ENCODE measurements at places on chromosomes 6 and 20.

GRCh38 chr6:36755435-36756348, 58.1 kb downstream of the RAB44 start:
- no peak for DNase-seq

- peak; percentile 54 for DNase-seq
Measured at GRCh38 chr20:45965169-45966002, 6.6 kb downstream of the ZNF335 start.

DNA sequence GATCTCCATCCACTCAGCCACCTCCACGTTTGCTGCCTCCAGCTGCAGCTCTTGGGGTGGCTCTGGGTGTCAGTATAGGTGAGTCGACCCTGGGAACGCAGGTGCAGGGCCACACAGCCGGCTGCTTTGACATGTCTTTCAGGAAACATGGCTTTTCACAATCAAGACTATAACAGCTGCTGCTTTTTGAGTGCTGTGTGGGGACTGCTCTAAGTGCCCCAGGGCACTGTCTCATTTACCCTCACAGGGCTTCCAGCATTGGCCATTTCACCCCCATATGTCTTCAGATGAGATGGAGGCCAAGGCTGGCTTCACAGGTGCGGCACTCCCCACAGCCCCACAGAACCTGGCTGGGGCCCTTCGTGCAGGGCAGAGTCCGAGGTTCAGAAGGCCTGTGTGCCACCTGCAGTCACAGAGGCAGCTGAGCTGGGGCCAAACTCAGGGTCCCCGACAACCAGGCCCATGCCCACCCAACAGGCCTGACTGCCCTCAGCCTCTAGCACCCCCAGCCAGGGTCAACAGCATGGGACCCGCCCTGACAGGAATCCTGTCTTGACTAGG, 14.9 kb upstream of the CST7 start:
- DNase-seq: no peak

- DNase-seq: no peak
Measured at GRCh38 chr6:158242071-158242606, 70.1 kb upstream of the TULP4 start.

- DNase-seq: no peak
Measured at GRCh38 chr6:148689168-148689567, 57.7 kb upstream of the UST start.

All from left forelimb (tissue), 1 donor.